ENCODE measurements at places on chromosomes 6 and 20. TPM values are rescaled to one million over a fixed set of nuclear protein-coding genes. Genes with fewer than 3 reads are reported as not detected.

DNA sequence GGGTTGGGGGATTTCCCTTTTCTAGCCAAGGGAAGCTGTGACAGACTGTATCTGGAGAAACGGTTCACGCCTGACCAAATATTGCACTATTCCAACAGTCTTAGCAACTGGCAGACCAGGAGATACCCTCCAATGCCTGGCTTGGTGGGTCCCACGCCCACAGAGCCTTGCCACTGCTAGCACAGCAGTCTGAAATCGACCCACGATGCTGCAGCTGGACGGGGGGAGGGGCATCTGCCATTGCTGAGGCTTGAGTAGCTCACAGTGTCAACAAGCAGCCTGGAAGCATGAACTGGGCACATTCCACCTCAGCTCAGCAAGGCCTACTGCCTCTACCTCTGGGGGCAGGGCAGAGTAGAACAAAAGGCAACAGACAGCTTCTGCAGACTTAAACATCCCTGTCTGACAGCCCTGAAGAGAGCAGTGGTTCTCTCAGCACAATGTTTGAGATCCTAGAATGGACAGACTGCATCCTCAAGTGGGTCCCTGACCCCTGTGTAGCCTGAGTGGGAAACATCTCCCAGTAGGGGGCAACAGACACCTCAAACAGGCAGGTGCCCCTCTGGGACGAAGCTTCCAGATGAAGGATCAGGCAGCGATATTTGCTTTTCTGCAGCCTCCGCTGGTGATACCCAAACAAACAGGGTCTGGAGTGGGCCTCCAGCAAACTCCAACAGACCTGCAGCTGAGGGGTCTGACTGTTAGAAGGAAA lies 89.9 kb upstream of the ECI2 start:
- H3K27me3 ChIP-seq = no peaks in the 10 kb centered on the region
- no peaks in the 10 kb centered on the region for H3K4me1 ChIP-seq
- no peak overlapping the region for H3K27ac ChIP-seq

GRCh38 chr6:131061751-131062119 lies 1.3 kb downstream of the EPB41L2 start:
- no peak for DNase-seq
- H3K4me1 ChIP-seq = peaks cover 18% of the 10 kb centered on the region
- peak overlapping the region; percentile 87 for H3K4me3 ChIP-seq
- H3K36me3 ChIP-seq = no peaks in the 10 kb centered on the region
- peak overlapping the region; percentile 80 for H3K27ac ChIP-seq
- H3K27me3 ChIP-seq = no peaks in the 10 kb centered on the region

DNA sequence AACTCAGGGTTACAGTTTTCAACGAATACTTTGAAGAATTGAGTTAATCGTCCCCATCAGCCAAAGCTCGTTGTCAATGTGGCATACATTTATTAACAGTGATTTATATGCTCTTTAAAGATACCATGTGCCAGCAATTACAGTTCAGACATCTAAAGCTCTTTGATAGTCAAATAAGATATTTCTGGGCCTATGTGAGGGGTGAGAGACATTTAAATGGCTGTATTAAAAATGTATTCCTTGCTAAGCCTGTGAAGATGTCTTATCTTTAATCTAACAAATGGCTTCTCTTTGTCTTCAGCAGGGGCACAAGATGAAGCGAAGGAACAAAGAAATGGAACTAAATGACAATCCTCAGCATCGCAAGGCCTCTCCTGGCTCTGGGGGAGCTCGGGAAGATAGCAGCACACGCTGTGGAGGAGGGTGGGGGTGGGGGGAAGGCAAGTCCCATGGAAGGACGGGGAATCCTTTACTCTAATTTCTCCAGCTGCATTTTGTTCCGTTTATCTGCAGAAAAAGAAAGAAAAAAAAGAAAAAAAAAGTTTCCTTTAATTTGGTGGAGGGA lies 523.6 kb downstream of the KIF16B start:
- H3K4me3 ChIP-seq = no peak overlapping the region
- H3K4me1 ChIP-seq = no peaks in the 10 kb centered on the region
- H3K36me3 ChIP-seq = no peaks in the 10 kb centered on the region
- H3K27ac ChIP-seq = no peak overlapping the region

- H3K27ac ChIP-seq = no peak overlapping the region
- DNase-seq = no peak
- no peak overlapping the region for H3K4me3 ChIP-seq
- no peaks in the 10 kb centered on the region for H3K36me3 ChIP-seq
These were observed 84.4 kb downstream of the SLX4IP start for GRCh38 chr20:10519361-10520046.

PPP1R16B gene
- 13.0 TPM for total RNA-seq

GRCh38 chr6:154732538-154733182 lies 556 bp upstream of the SCAF8 start:
- peak overlapping the region; percentile 95 for H3K4me3 ChIP-seq
- no peaks in the 10 kb centered on the region for H3K36me3 ChIP-seq
- H3K4me1 ChIP-seq = peaks cover 41% of the 10 kb centered on the region
- no peak for DNase-seq

DNA sequence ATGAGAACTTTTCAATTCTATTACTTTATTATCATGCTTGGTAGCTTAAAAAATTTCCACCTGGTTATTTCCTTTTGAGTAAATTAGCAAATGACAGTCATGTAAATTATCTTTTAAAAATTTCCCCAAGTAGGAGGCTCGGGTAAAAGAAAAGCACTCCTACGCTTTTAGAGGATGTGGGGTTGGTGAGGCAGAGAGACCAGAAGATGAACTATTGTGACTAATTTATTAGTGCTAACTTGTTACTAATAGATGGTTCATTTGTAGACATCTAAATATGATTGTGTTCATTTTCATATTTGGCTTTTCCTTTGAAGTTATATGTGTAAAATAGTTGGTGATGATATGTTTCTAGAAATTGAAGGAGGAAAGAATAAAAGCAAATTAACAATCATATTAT lies 27.0 kb downstream of the ZNF292 start:
- no peak for DNase-seq
- no peak overlapping the region for H3K27ac ChIP-seq
- no peaks in the 10 kb centered on the region for H3K27me3 ChIP-seq
- no peaks in the 10 kb centered on the region for H3K4me1 ChIP-seq
- no peak overlapping the region for H3K4me3 ChIP-seq
- peaks cover 5% of the 10 kb centered on the region for H3K36me3 ChIP-seq

DNA sequence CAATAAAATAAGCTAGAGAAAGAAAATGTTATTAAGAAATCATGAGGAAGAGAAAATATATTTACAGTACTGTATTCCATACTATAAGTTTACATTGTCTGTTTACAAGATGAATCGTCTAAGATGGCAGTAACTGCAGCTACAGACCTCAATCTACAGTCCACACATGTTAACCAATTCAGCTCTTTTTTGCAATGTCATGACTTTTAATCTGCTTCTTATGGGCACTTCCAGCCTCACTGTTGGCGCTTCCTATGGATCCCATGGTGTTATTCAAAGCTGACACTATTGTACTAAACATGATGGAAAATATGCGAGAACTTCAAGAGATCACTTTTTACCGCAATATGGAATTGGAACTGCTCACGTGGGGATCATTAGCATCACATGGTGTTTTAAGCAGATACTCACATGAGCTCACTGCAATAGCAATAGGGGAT lies 451.5 kb upstream of the CITED2 start:
- no peak for DNase-seq
- no peak overlapping the region for H3K27ac ChIP-seq
- no peaks in the 10 kb centered on the region for H3K36me3 ChIP-seq

- no peaks in the 10 kb centered on the region for H3K36me3 ChIP-seq
- H3K4me1 ChIP-seq = peaks cover 9% of the 10 kb centered on the region
- DNase-seq = no peak
- H3K4me3 ChIP-seq = no peak overlapping the region
These were observed 230.0 kb upstream of the BTBD3 start for GRCh38 chr20:11687546-11688292.

- H3K4me3 ChIP-seq = no peak overlapping the region
- H3K4me1 ChIP-seq = peaks cover 12% of the 10 kb centered on the region
- H3K27me3 ChIP-seq = peaks cover 14% of the 10 kb centered on the region
- no peak overlapping the region for H3K27ac ChIP-seq
- no peaks in the 10 kb centered on the region for H3K36me3 ChIP-seq
- DNase-seq = no peak
These were observed 3.2 kb downstream of the GPR63 start for GRCh38 chr6:96834070-96834469.

CHRNA4 gene
- total RNA-seq = not detected

GRCh38 chr6:3193102-3193849 lies 34.2 kb downstream of the TUBB2B start:
- no peaks in the 10 kb centered on the region for H3K4me1 ChIP-seq
- no peak for DNase-seq
- H3K36me3 ChIP-seq = no peaks in the 10 kb centered on the region
- H3K4me3 ChIP-seq = no peak overlapping the region

NRSN1 gene
- total RNA-seq = not detected

USP49 gene
- total RNA-seq = 3.9 TPM

C6orf163 gene
- total RNA-seq = 4.2 TPM

SLC22A1 gene
- total RNA-seq = 2.6 TPM

NKAPL gene
- 0.30 TPM for total RNA-seq

UBE3D gene
- total RNA-seq = 5.3 TPM

GRCh38 chr6:84979541-84979940 lies 215.1 kb upstream of the TBX18 start:
- H3K4me1 ChIP-seq = no peaks in the 10 kb centered on the region
- no peak overlapping the region for H3K27ac ChIP-seq
- no peaks in the 10 kb centered on the region for H3K27me3 ChIP-seq

- no peaks in the 10 kb centered on the region for H3K4me1 ChIP-seq
- no peaks in the 10 kb centered on the region for H3K36me3 ChIP-seq
- no peak for DNase-seq
- H3K27ac ChIP-seq = no peak overlapping the region
- no peaks in the 10 kb centered on the region for H3K27me3 ChIP-seq
- H3K4me3 ChIP-seq = no peak overlapping the region
These were observed 155.6 kb downstream of the ZFP64 start for GRCh38 chr20:52035977-52036376.

DNA sequence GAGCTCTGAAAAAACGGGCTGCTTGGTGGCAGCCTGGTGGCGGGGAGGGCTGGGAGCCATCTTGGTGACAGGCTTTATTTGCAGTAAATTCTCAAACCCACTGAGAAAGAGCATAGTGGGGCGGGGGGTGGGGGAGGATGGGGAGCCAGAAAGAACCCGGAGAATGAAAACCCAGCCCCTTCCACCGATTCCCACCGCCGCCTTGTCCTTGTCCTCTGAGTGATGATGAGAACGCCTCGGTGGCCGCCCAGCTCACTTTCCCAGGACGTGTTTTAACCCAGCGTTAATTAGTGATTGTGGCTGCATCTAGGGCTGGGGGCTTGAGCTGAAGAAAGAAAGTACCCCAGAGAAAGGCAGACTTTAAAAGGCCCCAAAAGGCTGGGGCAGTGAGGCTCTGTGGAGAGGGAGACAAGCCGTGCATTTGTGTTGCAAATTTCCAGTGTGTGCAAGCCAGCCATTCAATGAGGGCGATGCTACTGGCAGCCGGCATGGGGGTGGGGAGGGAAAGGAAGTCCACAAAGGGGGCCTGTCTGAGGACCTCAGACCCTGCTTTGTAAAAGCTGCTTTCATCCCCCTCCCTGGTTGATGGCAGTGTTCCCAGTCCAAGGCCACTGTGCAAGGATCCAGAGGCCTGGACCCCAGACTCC lies 6.2 kb upstream of the GHRH start:
- no peaks in the 10 kb centered on the region for H3K36me3 ChIP-seq
- H3K27me3 ChIP-seq = no peaks in the 10 kb centered on the region
- peaks cover 7% of the 10 kb centered on the region for H3K4me1 ChIP-seq
- no peak overlapping the region for H3K4me3 ChIP-seq
- no peak for DNase-seq

GRCh38 chr6:115594891-115595290 lies 465.8 kb downstream of the FRK start:
- H3K4me1 ChIP-seq = no peaks in the 10 kb centered on the region
- no peaks in the 10 kb centered on the region for H3K27me3 ChIP-seq
- H3K36me3 ChIP-seq = no peaks in the 10 kb centered on the region
- DNase-seq = no peak

GRCh38 chr6:111921103-111921502 lies 47.9 kb upstream of the FYN start:
- no peak overlapping the region for H3K4me3 ChIP-seq
- H3K27ac ChIP-seq = no peak overlapping the region
- no peak for DNase-seq
- no peaks in the 10 kb centered on the region for H3K27me3 ChIP-seq

TNFRSF21 gene
- 21.7 TPM for total RNA-seq

GRCh38 chr6:19180348-19181072 lies 656.7 kb upstream of the ID4 start:
- peak overlapping the region; percentile 13 for H3K27ac ChIP-seq
- no peak overlapping the region for H3K4me3 ChIP-seq
- H3K4me1 ChIP-seq = no peaks in the 10 kb centered on the region
- H3K27me3 ChIP-seq = no peaks in the 10 kb centered on the region
- DNase-seq = no peak

GRCh38 chr20:17471606-17472187 lies 59.5 kb downstream of the BFSP1 start:
- no peak overlapping the region for H3K4me3 ChIP-seq
- DNase-seq = no peak
- H3K27me3 ChIP-seq = no peaks in the 10 kb centered on the region
- H3K4me1 ChIP-seq = no peaks in the 10 kb centered on the region
- no peak overlapping the region for H3K27ac ChIP-seq

- no peak for DNase-seq
- no peak overlapping the region for H3K27ac ChIP-seq
- H3K4me3 ChIP-seq = no peak overlapping the region
- H3K36me3 ChIP-seq = no peaks in the 10 kb centered on the region
- no peaks in the 10 kb centered on the region for H3K4me1 ChIP-seq
These were observed 69.3 kb upstream of the STMND1 start for GRCh38 chr6:17032590-17032987.

- no peak for DNase-seq
- H3K4me1 ChIP-seq = no peaks in the 10 kb centered on the region
- H3K27me3 ChIP-seq = no peaks in the 10 kb centered on the region
- H3K36me3 ChIP-seq = no peaks in the 10 kb centered on the region
- no peak overlapping the region for H3K27ac ChIP-seq
These were observed 7.0 kb upstream of the KIFC1 start for GRCh38 chr6:33384581-33385020.

DNA sequence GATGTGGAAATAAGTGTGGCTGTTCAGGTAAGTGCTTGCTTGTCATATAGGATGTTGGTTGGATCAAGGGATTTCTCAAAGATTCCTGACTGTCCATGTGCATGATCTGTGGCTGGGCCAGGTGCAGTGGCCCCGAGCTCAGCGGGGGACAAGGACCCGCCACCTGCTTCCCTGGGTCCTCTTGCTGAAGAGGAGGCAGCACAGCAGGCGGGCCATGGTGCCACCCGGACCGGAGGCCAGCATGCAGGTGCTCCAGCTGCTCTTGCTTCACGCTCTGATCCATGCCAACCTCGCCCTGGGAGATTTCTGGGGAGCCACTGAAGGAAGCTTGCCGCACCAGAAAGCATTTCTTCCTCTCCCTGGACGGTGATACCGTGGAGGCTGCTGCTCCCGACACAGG lies 173.8 kb downstream of the HIVEP2 start:
- H3K27ac ChIP-seq = no peak overlapping the region
- H3K27me3 ChIP-seq = no peaks in the 10 kb centered on the region
- no peak overlapping the region for H3K4me3 ChIP-seq
- H3K36me3 ChIP-seq = peaks cover 51% of the 10 kb centered on the region
- no peaks in the 10 kb centered on the region for H3K4me1 ChIP-seq
- DNase-seq = no peak

C20orf141 gene
- not detected for total RNA-seq
